ENCODE measurements at places on chromosomes 7 and 10.

DNA sequence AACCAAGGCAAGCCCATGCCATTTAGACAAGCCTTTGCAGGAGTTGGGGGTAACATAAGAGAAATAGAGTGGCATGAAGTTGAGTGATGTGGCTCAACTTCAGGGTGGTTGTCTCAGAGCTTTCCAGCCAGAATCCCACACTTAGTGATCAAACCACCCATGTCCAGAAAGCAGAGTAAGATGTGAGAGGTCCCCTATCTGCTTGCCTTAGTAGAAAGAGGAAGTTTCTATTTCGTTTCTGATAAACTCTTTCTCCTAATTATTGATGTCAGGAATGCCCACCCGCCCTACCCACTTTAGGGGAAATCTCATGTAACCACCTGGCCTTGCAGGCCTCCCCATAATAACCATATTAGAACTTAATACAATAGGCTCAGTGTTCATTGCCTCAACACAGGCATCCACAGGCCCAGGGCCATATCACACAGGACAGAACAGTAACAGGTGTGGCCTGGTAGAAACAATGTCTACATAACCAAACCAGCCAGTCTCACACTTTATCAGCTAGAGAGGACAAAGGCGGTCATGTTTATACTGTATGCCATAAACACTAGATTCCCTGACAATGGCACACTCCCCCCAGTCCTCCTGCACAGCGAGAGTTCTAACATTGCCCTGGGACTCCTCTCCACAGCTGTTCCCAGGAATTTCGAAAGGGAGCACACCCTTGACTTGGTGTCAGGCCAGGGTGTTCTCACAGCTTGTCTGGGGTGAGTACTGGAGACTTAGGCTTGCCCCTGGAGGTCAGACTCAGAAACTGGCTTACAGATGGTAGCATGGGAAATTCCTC, 364.4 kb downstream of the CXCL12 start:
- DNase-seq, result no peak

DNA sequence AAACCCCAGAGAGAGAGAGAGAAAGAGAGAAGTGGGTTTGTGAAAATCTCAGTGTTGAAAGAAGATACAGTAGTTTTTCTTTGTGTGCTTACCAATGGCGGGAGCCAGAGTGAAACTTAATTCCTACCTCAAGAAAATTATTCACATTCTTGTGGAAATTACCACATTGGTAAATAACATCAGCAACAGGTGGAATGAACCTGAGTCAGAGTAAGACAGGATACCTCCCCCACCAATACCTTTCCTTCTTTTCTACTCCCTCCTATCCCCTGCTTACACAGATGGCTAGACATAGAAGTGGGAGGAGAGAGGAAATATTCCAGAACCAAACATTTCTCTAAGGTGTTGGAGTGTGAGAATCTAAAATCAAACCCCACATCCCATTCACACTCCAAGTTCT, 793.9 kb downstream of the SORCS3 start:
- no peak for DNase-seq

- DNase-seq, result peak; percentile 2
Observed at GRCh38 chr10:83214136-83214535, 925.2 kb upstream of the GHITM start.

- DNase-seq, result no peak
Observed at GRCh38 chr7:45295222-45295621, 137.6 kb downstream of the RAMP3 start.

GRCh38 chr7:66640802-66641525, 12.3 kb downstream of the KCTD7 start:
- no peak for DNase-seq

DNA sequence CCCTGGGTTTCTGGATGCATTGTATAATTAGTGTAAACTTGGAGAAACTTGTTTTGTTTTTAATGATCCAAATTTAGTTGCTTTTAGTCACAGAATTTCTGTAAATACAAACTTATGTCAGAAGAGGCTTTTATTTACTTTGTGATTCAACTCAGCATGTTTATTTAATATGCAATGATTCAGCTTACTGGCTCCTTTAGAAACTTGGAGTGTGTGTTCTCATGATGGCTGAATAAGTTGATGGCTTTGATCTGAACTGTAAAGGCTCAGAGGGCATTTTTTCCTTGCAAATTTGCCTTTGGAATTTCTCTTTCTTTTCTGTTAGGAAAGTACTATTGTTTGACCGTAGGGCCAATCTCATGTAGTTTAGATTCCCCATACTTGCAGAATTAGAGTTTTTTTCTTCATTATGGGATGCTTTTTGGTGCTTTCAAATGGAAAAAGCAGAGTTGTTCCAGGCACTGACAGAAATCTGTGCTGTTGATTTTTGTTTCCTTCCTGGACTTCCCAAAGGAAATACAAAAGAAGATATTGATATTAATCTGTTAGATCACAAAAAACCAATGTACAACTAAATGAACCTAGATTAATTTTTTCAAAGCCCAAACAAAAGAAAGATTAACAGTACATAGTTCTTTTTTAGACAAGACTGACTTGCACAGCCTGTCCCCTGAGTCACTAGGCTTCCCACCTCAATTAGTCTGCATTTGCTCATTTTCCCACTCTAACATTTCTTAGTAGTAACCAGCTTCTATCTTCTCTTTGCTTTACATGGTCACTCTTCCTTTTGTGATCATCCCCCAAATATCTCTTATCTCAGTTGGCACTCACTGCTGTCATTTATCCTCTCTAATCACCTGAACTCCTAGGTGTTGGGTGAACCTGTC, 96.8 kb upstream of the AGR3 start:
- DNase-seq, result peak; percentile 30

DNA sequence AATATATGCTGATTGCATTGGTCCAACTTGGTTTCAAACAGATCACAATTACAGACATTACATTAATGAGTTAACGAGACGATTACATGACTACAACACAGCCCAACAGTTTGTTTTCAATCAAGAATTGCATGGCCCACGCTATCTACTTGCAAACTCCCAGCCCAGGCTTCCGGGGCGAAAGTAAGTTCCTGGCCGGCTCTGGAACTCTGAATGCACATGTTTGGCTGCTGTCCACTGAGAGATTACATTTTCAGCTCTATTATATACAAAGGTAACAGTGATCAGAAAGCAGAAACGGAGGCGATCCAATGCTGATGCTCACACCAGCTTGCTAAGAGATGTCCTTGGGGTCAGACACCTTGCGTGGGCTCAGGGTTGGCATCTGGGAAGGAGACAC, 206.3 kb downstream of the FANK1 start:
- no peak for DNase-seq

- DNase-seq, result no peak
Observed at GRCh38 chr10:14772399-14772798, 2.3 kb downstream of the FAM107B start.

GRCh38 chr10:108582387-108582786, 1340.9 kb downstream of the XPNPEP1 start:
- no peak for DNase-seq

DNA sequence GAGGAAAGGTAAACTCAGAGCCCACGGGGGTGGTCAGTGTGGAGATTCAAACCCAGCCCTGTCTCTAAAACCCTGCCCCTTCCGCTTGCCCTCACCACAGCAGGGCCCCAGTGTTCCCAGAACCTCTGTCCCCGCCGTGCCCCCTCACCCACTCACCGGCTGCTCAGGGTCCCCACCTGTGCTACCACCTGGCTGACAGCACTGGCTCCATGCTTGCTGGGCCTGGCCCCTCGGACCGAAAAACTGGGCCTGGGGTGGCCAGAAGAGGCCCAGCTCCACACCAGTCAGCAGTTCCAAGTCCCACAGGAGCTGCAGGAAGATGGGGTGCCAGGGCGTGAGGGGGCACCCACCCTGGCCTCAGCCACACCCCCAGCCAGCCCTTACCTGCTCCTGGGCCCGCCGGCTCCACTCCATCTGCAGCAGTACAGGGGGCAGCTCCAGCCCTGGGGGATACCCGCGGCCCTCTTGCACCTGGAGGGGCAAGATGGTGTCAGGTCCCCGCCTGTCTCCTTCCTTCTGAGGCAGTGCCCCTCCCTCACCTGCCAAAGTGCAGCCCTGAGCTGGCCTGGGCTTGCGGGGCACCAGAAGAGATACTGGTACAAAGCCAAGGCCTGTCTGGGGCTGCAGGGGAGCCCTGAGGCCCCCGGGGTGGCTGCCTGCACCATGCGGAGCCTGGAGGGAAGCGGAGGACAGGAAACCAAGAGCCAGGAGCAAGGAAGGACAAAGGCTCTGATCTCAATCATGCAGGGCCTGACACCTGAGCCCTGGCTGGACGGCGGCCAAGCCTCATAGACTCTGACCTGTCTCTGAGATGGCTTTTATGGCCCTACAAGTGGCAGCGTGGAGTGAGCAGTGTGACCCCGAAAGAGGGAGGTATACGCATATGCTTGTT, 11.7 kb downstream of the ATP6V1F start:
- DNase-seq, result no peak

GRCh38 chr10:98384531-98385133, 30.4 kb downstream of the PYROXD2 start:
- no peak for DNase-seq

- no peak for DNase-seq
Observed at GRCh38 chr7:78521961-78522360, 723.4 kb downstream of the PHTF2 start.

- DNase-seq, result no peak
Observed at GRCh38 chr10:129882291-129883010, 81.6 kb downstream of the EBF3 start.

DNA sequence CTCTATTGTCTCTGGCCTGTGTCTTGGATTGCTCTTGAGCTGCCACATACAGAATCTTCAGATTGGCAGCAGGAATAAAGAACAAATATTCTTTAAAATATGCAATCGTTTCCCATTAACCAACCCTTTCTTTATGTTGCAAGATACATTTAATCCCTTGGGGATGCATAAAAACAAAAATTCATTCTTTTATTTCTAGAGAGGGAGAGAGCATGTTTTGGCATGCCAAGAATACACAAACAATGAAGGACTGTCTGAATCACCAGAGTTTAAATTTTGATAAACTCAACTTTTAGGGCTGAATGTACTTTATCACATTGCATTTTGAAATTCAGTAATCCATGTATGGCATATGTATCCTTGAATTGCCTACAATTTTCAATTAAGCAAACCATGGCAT, 154.3 kb upstream of the SEMA3D start:
- peak; percentile 19 for DNase-seq

GRCh38 chr10:133394801-133395221, 854 bp downstream of the MTG1 start:
- DNase-seq, result no peak

GRCh38 chr10:95558593-95559320, 2.4 kb downstream of the SORBS1 start:
- DNase-seq, result no peak

- DNase-seq, result no peak
Observed at GRCh38 chr7:44187636-44188416, 1.4 kb downstream of the GCK start.

GRCh38 chr10:46541017-46541661, 15.3 kb downstream of the GPRIN2 start:
- no peak for DNase-seq

GRCh38 chr10:132298038-132298881, 9.5 kb downstream of the STK32C start:
- no peak for DNase-seq

- no peak for DNase-seq
Observed at GRCh38 chr10:133276100-133276434, 601 bp downstream of the ADAM8 start.

DNA sequence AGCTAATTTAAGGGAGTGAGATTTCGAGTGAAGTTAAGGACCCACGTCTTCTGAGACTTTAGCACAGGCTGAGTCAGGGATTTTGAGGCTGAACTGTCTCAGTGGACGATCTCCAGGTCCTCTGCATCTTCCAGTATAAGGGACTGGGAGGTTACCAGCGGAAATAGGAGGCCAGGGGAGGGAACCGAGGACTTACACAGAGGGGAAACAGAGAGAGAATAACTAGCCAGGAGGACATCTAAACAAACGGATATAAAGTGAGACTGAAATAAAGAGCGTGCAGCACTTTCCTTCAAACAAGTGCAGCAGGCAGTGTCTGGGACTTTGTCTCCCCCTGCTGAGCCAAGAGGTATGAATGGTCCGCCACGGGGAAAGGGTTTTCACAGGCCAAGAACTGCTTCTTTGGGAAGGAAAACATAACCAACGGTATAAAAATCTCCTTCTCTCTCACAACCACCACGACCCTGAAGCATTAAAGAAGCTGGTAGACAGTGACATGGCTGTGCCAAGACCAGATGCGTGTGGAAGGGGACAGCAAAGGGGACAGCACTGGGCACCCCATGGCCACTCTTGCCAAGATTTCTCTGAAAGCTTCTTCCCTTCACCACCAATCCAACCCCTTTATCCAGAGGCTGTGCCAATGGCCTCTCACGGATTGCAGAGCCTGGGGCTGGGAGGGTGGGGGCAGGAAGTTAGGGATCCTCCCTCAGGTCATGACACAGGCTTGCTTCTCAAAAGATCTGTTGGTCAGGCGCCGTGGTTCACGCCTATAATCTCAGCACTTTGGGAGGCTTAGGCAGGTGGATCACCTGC, 72.0 kb downstream of the SLC37A3 start:
- no peak for DNase-seq

- no peak for DNase-seq
Observed at GRCh38 chr10:21340331-21340730, 185.2 kb downstream of the SKIDA1 start.

DNA sequence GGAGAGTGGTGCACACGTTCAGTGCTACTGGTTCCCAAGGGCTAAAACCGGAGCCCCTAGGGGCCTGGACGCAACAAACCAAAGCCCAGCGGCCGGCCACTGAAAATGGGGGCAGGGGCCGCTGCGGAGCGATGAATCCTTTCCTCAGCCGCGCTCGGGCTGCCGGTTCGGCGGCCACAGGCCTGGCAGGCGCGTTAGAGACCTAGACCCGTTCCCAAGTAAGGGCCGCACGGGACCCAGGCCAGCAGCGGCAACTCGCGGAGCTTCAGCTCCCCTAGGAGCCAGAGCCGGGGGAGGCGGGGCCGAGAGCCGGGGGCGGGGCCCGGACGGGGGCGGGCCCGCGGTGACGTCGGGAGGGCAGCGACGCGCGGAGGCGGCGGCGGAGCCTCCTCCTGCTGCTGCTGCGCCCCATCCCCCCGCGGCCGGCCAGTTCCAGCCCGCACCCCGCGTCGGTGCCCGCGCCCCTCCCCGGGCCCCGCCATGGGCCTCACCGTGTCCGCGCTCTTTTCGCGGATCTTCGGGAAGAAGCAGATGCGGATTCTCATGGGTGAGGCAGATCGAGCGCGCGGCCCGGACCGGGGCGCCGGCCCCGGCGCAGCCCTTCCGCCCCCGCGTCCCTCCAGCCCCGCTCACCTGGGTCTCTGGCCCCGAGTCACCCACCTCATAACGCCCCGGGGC, at the start of gene ARF5:
ARF5 (plus strand) TSS at position 393 of the 678 bp plus-strand sequence; CDS start at position 481, 88 bp downstream.
- peak; percentile 61 for DNase-seq

DNA sequence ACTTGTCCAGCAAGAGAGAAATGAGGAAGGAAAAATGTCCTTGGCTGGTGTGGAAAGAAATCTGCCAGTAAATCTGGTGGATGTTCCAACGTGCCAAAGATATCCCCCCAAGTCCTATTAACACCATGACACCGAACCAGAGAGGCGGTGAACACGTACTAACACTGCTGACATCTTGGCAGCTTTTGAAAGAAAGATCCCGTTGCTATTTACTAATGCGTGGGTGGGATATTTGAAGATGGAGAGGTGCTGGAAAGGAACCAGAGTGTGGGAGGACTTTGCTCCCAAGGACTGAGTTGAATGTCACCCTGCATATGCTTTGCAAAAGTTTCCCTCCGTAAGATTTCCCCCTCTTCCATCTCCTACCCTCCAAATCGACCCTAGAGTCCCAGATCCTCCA, 7.9 kb downstream of the CCDC3 start:
- no peak for DNase-seq

- no peak for DNase-seq
Observed at GRCh38 chr10:74677951-74678350, 148.4 kb upstream of the KAT6B start.

- no peak for DNase-seq
Observed at GRCh38 chr10:58765910-58766309, 253.2 kb downstream of the BICC1 start.

- DNase-seq, result no peak
Observed at GRCh38 chr7:44366986-44367385, 41.6 kb upstream of the CAMK2B start.
